ENCODE measurements at places on chromosomes 5 and 9.

DNA sequence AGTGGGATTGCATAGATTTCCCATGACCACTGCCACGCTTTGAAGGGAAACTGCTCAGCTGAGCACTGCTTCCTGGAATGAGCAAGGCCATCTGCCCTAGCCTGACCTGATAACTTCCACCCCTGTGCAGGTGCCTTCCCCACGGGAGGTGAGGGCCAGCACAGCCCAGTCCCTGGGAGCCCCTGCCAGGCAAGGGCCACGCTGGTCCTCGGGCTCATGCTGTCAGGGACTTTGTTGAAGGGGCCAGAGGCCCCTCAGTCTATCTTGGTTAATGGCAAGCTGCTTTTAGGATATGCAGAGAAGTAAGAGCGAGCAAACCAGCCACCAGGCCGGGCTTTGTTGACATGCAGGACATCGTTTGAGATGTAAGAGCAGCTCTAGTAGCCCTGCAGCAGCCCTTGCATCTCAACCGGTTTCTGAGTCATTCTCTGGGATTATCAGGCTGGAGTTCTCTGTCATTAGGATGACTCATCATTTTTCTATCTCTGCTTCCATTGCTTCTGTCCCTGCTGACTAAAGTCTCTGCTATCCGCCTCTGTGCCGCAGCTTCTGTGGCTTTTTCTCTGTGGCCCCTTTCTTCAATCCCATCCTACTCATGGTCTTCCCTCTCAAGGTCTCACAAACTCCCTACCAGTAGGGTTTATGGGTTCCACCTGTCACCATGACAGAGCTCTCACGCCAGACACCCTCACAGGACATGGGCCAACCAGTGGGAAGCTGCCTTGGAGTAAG, 30.6 kb upstream of the IQGAP2 start:
- DNase-seq, result no peak

DNA sequence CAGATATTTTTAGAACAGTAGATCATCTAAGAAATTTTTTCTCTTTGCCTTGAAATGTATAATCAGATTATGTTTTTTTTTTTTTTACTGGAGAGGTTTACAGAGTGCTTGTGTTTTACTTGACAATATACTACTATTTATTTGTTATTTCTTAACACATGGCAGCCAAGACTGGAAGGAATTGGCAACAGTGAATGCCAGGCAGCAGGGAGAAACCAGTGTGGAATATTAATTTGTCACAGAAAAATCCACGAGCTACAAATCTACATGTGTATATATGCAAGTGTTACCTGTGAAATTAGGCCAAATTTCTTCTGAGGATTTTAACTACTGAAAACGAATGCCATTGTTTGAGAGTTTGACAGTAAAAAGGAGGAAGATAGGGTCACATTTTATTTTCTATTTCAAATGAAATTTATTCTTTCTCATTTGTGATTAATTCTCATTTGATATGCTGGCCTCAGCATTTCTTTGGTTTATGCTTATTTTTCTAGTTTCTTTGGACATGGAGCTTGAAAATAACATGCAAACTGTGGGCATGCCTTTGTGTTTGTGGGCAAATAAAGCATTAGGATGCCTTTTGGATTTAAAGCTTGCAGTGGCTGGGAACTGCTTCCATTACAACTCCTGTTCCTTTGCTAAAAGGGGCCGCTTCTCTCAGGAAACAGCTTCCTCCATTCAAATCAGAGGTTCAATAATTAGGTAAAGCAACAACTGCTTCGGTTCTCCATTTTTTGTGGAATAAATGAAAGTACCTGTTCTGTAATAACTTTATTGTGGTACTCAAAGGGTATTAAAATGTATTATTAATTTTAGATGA, 39.0 kb upstream of the ZFYVE16 start:
- no peak for DNase-seq

GRCh38 chr9:91065231-91066041, 263.8 kb downstream of the SYK start:
- DNase-seq, result no peak

GRCh38 chr9:16794871-16795639, 75.4 kb downstream of the BNC2 start:
- no peak for DNase-seq

DNA sequence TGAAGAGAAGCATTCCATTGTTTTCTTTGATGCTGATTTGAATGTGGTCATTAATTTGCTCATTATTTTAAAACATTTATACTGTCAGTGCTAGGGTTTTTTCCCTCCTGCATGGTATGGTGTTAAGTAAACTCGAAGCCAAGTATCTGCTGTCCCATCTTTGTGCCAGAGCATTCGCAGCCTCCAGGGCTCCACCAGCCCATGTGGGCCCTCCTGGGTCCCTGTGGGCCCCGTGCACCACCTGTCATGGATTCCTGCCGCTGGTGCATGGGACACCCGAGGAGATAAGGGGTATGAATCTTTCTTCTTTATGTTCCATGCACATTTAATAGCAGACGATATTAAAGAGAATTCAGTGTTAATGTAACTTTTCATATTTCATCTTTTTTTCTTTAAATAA, 95.1 kb downstream of the TRIO start:
- no peak for DNase-seq

- DNase-seq, result no peak
These were observed 3.1 kb downstream of the POLR3G start for GRCh38 chr5:90477621-90478215.

DNA sequence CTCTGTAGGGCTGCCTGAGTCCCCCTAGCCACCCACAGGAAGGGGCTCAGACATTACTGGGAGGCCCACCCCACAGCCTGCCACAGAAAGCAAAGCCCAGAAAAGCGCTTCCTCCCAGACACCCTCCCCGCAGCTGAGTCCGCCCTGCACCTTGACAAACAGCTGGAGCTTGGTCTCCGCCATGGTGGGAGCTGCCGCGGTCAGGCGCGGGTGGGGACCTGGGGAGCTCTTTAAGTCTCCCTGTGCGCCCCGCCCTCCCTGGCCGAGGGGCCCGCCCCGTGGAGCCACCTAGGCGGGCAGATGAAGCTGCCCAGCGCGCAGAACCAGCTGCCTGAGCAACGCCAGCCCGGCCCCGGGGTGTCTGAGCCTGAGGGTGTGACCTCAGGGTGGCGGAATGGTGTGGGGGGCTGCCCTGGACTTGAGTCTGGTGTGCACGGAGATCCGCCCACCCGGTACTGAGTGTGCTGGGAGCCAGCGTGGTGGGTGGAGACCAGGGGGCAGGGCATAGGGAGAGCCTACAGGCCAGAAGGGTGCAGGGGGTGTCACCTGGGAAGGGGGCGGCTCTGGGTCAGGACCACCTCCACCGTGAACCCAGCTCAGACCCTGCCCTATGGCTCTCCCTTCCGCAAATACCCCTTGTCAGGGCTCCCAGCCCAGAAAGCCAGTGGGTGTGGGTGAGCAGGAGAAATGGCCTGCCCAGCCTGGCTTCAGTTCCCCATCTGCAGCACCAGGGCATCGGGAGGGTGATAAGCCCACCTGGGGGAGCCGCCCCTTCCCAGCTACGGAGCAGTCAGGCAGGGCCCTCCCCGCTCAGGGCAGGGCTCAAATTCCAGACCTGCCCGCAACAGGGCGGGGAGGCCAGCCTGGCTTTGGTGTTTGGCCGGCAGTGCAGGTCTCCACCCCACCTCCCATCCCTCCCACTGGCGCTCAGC, at the start of gene CLIC3:
Gene CLIC3 (minus strand): TSS at position 208 of the 932 bp plus-strand sequence. CDS start 25 bp downstream, at position 183.
- DNase-seq, result peak; percentile 44

DNA sequence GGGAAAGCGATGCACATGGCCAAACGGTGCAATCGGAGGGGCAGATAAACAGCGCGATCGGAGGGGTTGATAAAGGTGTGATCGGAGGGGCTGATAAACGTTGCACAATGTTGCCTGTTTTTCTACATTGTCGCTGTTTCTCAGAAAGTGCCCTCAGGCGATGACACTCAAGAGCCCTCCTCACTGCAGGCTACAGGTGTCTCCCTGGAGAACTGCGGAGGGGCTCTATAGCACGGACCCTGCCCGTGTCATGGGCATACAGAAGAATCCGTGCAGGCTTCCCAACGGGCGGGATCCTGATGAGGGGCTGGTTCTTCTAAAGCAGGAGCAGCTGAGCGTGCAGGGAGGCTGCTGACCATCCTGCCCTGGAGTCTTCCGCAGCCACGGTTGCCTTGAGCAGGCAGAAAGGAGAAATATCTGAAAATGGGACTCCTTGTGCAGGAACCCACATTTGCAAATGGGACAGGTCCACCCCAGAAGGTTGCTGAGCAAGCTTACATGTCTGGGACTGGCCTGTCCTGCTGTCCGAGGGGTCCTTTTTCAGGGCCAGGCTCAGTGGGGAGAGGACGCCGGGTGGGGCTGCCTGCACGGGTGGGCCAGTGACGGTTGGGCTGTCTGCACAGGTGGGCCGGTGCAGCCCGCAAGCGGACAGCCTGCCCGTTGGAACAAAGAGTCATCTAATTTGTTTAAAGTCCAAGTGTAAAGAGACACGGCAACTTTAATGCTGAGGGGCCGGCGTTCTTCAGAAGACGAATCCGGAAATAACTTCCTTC, 25.1 kb upstream of the LPCAT1 start:
- DNase-seq, result no peak

- no peak for DNase-seq
These were observed 171.4 kb upstream of the NFIB start for GRCh38 chr9:14485366-14485765.

DNA sequence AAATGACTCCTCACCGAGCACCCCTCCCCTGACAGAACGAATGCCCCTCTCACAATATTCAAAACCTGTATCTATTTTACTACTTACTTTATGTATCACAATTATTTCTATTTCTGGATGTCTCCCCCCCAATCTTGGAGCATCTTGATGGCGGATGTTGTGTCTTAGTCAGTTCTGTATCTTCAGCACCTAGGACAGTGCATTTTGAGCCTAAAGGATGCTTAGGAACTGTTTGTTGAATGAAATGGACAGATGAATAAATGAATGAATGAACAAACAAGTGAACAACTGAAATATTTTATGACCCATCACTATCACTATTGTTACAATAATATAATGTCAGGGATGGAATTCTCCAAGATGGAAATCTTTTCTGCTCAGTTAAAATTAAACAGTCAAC, 295.7 kb downstream of the DNAH5 start:
- DNase-seq, result no peak

DNA sequence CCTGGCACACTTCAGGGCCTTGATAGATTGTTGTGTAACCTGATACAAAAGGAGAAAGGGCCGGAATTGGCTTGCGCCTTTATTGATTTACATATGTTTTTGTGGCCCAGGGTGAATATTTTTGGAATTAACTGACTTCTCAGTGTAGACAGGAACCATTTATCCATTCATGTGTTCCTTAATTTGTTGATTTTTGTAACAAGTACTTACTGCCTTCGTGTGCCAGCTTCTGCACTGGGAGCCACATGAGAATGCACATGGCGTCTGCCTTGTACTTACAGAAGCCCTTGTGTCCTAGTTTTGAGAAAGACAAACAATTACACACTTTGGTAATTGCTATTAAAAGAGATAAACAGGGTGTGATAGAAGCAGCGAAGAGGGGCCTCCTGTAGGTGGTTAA, 26.4 kb downstream of the EHMT1 start:
- DNase-seq, result no peak

GRCh38 chr5:71587766-71588532, 809 bp downstream of the MCCC2 start:
- DNase-seq, result no peak

- DNase-seq, result no peak
These were observed 217.6 kb downstream of the CDH18 start for GRCh38 chr5:19770396-19770795.

GRCh38 chr5:134568761-134569695, 43.6 kb downstream of the JADE2 start:
- no peak for DNase-seq

GRCh38 chr5:14082523-14082922, 60.6 kb upstream of the TRIO start:
- no peak for DNase-seq

DNA sequence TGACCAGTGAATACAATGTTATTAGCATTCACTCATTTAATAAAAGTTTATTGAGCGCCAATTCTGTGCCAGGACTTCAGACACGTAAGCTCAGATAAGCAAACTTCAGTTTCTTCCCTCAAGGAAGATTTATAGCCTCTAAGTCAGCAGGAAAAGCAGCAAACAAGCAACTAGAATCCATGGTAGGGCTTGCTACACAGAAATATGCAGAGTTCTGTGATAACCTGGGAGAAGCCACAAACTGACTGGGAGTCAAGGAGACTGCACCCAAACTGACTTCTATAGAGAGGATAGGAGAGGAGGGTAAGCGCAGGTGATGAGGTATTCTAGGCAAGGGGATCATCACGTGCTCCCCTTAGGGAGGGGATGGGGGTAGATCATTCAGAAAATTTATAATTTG, 1.4 kb upstream of the OGN start:
- no peak for DNase-seq

DNA sequence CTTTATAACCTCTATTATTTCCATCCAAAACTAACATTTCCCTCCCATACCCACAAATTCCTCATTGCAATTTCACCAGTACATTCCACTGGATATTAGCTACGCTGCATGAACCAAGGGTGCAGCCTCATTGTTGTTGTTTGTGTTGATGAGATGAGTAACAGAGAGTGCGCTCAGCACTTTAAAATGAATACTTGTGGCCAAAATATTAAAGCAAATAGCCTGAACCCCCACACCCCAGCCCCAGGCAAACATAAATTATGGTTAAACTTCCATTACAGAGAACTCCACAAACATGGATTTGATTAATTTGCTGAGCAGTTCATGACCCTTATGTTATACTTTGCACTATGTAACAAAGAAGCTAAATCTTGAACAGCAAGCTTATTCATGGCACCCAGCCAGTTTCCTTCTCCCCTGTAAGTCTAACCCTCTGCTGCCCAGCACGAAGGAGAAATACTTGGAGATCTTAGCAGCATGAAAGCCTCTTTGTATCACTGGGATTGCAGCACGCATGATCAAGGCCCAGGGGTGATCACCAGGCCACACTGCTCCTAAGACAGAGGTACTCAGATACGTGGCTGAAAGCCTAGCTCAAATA, 205.0 kb downstream of the DOCK8 start:
- DNase-seq, result no peak

GRCh38 chr5:113614191-113614590, 100.7 kb downstream of the YTHDC2 start:
- no peak for DNase-seq

GRCh38 chr5:34001241-34001841, 6.5 kb downstream of the AMACR start:
- DNase-seq, result no peak

DNA sequence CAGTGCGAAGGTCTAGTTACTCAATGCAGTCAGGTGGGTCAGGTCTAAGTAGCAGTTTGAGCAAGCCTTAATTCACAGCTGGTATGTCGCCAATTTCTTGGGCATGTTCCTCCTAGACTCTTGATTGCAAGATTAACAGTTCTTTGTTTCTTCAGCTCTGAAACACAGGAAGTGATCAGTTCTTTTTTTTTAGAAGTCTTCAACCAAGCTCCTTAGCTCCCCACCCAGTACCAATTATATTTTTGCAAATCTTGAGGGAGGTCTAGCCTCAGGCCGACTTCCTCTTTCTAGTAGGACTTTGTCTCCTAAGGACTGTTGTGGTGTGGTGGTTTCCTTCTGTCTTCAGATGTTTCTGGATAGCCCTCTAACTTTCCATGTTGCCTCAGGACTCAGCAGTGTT, 2054.2 kb downstream of the MAT2B start:
- peak; percentile 96 for DNase-seq

- DNase-seq, result no peak
These were observed 81.7 kb downstream of the MYO10 start for GRCh38 chr5:16854351-16854750.
